Fibroblast of skin of right quadriceps (primary cell): ENCODE measurements at places on chromosomes 5 and 9.

DNA sequence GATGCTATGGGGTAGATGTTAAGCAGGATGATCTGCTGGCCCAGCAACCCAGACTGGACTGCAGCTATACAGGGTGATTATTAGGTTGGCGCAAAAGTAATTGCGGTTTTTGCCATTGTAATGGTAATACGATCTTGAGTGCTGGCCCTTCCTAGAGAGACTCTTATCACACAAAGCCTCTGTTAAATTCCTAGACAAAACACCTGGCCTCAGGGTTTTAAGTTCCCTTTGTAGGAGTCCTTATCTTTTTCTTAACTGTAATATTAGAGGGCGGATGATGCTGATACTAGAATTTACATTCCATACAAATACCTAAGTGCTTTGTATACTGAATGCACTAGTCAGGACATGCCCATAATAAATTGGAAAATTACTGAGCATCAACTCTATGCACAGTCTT, 222.2 kb downstream of the NDUFS4 start:
- DNase-seq = no peak

- no peak for DNase-seq
Observed at GRCh38 chr9:71357346-71357745, 235.9 kb upstream of the TRPM3 start.

DNA sequence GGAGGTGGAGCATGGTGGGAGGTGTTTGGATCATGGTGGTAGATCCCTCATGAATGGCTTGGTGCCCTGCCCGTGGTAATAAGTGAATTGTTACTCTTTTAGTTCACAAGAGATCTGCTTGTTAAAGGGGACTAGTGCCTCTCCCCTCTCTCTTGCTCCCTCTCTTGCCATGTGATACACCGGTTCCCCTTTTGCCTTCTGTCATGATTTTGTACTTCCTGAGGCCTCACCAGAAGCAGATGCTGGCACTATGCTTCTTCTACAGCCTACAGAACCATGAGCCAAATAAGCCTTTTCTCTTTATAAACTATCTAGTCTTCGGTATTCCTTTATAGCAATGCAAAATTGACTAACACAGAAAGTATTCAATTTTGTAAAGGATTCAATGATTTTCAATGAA, 817.1 kb downstream of the TLR4 start:
- DNase-seq = no peak

GRCh38 chr9:135771401-135772051, 69.5 kb downstream of the KCNT1 start:
- DNase-seq = no peak

DNA sequence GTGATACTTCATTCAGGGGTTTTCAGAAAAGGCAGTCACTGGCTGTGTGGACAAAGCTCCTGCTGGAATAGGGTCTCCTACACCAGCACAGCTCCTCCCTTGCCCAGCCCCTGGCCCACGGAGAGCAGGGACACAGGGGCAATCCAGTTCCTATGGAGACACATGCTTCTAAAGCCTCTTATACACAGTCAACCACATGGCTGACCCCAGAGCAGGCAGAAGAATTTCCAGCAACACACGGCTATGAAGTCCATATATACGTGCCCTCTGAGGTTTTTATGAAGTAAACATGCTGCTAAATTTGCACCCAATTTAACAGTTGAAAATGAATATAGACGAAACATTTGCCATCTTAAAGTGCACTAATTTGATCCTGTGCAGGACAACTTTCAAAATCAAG, 19.4 kb downstream of the PSMB7 start:
- no peak for DNase-seq
